ENCODE measurements at places on chromosomes 6 and 20. TPM values are rescaled to one million over a fixed set of nuclear protein-coding genes. Genes with fewer than 3 reads are reported as not detected.

Gene C20orf144
- total RNA-seq: 0.25 TPM

GRCh38 chr20:63405102-63405730, 44.1 kb upstream of the CHRNA4 start:
- no peak overlapping the region for H3K4me3 ChIP-seq
- H3K27ac ChIP-seq: no peak overlapping the region
- no peaks in the 10 kb centered on the region for H3K27me3 ChIP-seq
- no peak for DNase-seq
- no peaks in the 10 kb centered on the region for H3K36me3 ChIP-seq

DNA sequence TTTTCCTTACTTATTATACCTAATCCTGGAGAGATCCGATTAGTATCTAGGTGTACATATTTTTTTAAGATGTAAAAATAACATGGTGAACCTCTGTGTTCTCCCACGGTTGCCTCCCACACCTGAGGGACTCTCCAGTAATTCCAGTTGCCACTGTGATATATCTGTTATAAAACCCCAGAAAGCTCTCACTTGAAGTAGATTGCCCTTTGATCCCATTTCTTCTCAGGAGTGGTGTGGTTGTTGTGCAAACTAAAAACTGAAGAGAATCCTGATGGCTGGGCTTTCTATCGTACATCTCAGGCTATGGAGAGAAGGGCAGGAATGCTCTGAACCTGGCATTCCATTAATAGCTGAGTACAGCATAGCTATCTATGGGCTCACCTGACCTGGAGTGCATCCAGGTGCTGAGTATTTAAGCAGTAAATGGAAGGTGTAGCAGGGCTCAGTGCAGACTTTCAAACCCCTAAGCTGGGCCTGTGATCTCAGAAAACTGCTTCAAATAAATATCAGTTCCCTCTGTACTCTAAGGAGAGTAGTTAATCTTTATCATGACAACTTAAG, 41.0 kb downstream of the VGLL2 start:
- H3K27ac ChIP-seq: no peak overlapping the region
- H3K4me1 ChIP-seq: no peaks in the 10 kb centered on the region
- H3K4me3 ChIP-seq: no peak overlapping the region
- DNase-seq: no peak
- no peaks in the 10 kb centered on the region for H3K27me3 ChIP-seq
- H3K36me3 ChIP-seq: no peaks in the 10 kb centered on the region

Gene PTGIS
- 0.62 TPM for total RNA-seq

Gene ZBTB46
- total RNA-seq: not detected

Gene KHDC1L
- 0.35 TPM for total RNA-seq

DNA sequence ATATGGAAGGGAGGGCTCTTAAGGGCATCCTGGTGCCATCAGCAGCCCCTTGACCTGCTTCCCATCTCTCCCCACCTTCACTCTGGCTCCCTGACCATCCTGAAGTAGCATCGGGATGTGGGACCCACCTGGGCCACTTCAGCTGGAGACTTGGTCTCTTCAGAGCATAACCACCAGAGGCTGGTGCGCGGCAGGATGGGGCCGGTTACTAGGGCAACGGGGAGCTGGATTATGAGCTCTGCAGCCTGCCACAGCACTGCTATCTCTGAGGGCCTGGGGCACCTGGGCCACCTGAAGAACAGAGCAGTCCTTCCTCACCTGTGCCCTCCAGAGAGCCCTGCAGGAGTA, 79.7 kb downstream of the SYNJ2 start:
- no peaks in the 10 kb centered on the region for H3K27me3 ChIP-seq
- peaks cover 18% of the 10 kb centered on the region for H3K36me3 ChIP-seq
- no peak overlapping the region for H3K4me3 ChIP-seq
- no peak overlapping the region for H3K27ac ChIP-seq
- DNase-seq: no peak
- peaks cover 36% of the 10 kb centered on the region for H3K4me1 ChIP-seq

Gene C20orf96
- 7.8 TPM for total RNA-seq

Gene PDE10A
- not detected for total RNA-seq

GRCh38 chr6:127481628-127482027, 22.4 kb upstream of the KIAA0408 start:
- H3K4me3 ChIP-seq: no peak overlapping the region
- no peak overlapping the region for H3K27ac ChIP-seq
- peaks cover 28% of the 10 kb centered on the region for H3K4me1 ChIP-seq
- H3K27me3 ChIP-seq: peaks cover 4% of the 10 kb centered on the region

All from activated CD4-positive, alpha-beta T cell treated with anti-CD3 and anti-CD28 coated beads, Interleukin-2, amount 10 ng/mL, durations not matched to agents 7 days and 5 days (primary cell).